Subcutaneous preadipocyte (primary cell): ENCODE measurements at places on chromosomes 6 and 20. TPM values are rescaled to one million over a fixed set of nuclear protein-coding genes. Genes with fewer than 3 reads are reported as not detected.

The BNIP5 gene
- not detected in 2 replicates for total RNA-seq

The C6orf58 gene
- 0.20 TPM in 1 of 2 replicates, not detected in the other for total RNA-seq

The RIPOR2 gene
- total RNA-seq: 0.20 and 1.1 TPM in 2 replicates

The LY6G6F gene
- not detected in 2 replicates for total RNA-seq

The BEND6 gene
- total RNA-seq: 9.6 and 12.7 TPM in 2 replicates
